KG1 (cell line): ENCODE measurements at places on chromosomes 16 and 17.

DNA sequence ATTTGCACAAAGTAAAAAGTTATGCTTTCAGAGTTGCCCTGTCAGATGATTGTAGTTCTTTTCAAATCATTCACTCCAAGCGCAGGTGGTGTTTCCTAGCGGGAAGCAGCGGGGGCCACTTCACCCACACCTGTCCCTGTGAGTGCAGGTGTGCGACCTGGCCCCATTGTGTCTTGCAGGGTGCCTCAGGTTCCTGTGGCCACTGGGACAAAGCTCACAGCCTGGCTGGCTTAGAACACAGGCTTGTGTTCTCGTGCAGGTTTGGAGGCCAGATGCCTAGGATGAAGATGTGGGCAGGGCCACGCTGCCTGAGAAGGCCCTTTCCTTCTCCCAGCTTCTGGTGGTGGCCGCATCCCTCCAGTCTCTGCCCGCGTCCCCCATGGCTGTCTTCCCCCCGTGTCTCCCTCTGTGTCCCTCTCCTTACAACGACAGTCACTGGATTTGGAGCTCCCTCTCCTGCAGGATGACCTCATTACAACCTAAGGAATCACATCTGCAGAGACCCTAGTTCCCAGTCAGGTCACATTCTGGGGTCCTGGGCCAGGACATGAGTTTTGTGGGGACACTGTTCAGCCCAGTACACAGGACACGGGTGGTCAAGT lies 90.5 kb downstream of the NPIPB11 start:
- no peak for DNase-seq

DNA sequence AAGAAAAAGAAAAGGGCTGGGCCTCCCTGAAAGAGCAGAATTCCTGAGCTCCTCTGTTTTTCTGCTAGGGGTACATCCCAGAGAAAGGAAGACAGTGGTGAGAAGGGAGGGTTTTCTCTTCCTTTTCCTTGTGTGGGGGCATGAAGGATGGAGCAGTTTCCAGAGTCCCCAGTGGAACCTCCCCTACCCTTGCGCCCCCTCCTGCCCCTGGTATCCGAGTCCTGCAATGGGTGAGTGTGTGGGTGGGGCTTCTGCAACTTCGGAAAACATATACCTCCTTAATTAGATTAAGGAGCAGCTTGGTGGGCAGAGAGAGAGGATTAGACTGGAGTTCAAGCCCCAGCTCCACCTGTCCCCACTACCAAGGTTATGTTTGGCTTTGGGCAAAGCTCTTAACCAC lies 5.4 kb upstream of the GIP start:
- DNase-seq: no peak

DNA sequence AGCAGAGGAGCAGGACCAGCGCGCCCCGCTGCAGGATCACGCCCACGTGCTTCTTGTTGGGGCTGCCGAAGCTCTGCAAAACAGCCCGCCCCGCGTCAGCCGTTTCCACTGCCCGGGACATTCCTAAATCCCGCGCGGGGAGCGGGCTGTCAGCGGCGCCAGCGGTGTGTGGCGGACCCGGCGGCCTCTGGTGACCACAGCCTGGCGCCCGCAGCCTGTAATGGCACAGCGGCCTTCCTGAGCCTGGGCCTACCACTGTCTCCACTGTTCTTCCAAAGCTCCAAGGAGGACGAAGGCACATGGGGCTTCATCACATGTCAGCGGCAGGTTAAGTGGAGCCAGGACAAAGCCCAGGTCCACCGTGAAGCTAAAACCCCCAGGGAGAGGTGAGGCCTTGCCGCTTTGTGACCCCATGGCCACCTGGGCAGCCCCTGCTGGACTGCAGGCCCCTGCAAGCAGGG lies 2.5 kb downstream of the SLC47A2 start:
- no peak for DNase-seq

DNA sequence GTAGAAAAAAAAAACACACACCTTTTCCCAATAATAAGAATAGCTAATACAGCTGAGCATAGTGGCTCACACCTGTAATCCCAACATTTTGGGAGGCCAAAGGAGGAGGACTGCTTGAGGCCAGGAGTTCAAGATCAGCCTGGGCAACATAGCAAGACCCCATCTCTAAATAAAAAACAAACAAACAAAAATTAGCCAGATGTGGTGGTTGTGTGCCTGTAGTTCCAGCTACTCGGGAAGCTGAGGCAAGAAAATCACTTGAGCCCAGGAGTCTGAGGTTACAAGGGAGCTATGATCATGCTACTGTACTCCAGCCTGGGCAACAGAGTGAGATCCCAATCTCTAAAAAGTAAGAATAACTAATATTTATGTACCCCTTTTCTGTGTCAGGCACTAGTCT lies 42.8 kb upstream of the GFOD2 start:
- DNase-seq: no peak

DNA sequence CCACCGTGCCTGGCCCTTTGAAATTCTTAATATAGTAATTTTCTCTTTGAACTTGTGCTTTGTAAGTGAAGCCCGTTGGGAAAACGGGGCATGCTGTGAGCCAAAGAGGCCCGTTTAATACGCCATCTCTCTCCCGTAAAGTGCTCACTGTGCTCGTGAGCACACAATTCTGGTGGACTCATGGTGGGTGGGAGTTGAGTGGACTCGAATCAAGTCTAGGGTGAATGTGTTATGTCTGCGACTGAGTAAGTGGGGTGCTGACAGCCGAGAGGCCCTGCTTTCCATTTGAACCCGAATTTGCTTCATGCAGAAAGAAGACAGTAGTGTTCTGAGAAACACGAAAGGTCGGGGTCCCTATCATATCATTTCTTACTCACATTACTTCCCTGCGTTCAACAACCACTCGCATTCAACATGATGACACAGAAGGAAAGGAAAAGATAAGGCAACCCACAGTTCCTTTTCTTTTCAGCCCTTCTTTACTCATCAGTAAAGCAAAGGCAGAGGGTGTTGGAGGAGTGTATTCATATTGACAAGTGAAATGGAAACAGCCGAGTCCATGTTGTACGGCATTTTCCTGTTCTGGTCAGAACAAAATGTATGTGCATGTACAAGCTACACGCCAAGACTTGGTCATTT lies 4.8 kb upstream of the ATP2A3 start:
- DNase-seq: no peak

GRCh38 chr17:65163990-65164495 lies 26.9 kb downstream of the RGS9 start:
- DNase-seq: no peak

- no peak for DNase-seq
Measured at GRCh38 chr16:30121741-30122571, 1.1 kb downstream of the MAPK3 start.

GRCh38 chr16:52993179-52993578 lies 59.5 kb downstream of the CHD9NB start:
- no peak for DNase-seq

- peak; percentile 5 for DNase-seq
Measured at GRCh38 chr17:7836596-7837407, 2.8 kb downstream of the KDM6B start.

DNA sequence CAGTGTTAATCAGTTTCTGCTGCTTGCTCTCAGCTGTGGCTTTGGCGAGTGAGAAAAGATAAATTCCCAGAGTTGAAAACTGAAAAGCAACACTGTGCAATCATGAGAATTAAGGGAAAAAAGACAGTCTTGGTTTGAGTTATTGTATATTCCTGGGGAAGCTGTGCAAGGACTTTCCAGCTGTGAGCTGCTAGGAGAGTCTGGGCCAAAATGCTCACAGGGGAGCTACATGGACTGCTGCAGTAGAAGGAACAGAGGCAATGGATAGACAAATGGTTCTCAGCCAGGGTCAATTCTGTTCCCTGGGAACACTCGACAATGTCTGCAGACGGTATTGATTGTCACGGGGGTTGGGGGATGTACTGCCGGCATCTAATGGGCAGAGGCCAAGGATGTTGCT lies 102.0 kb upstream of the ADAMTS18 start:
- no peak for DNase-seq

- DNase-seq: no peak
Measured at GRCh38 chr17:7755095-7755890, 37.7 kb downstream of the DNAH2 start.
